ENCODE measurements at places on chromosomes 6 and 20.

DNA sequence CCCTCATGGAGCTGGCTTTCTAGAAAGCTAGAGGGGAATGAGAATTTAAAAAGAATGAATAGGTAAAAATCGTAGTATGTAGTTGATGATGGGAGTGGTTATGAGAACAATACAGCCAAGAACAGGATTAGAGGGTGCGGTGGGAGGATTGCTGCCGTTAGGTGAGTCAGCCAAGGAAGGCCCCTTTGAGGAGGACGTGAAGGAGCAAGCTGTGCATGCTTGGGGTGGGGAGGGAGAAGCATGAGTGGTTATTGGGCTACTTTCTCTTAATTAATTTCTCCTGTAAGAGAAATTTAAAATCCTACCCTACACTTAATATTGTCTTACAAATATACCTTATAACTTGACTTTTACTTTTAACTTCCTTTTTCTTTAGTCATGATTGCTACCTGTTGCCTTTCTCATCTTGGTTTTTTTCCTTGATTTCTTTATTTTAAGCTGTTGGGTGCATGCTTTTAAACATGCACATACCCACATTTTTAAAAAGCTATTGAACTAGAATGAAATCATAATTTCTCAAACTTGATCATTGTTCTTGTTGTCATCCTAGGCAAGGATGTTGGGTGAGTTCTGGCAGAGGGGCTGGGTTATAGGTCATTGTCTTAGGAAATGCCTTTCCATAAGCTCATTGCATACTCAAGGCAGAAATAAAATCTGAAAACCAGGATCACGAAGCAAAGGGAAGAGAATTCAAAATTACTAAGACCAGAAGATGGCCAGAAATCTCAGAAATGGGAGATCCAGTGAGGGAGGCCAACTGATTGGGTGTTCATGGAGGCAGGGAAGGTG lies 114.5 kb downstream of the TCP11 start:
- no peak for DNase-seq

DNA sequence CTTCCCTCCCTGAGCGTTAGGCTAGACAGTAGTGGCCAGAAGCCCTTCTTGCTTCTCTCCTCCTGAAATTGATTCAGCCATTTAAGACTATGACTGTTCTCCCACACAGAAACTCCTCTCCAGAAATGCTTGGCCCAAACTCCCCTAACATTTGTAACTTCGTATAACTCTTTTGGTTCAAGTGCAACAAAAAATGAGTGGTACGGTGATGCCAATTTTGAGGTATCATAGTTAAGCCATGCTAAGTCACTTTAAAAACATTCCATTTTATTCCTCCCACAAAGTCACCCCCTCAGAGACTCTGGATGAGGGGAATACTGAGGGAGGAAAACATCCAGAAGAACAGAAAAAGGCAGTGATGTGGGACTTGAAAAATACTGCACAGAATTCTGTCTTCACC lies 21.1 kb upstream of the ROS1 start:
- no peak for DNase-seq

GRCh38 chr20:61900011-61900944 lies 165.4 kb downstream of the TAF4 start:
- DNase-seq, result no peak

DNA sequence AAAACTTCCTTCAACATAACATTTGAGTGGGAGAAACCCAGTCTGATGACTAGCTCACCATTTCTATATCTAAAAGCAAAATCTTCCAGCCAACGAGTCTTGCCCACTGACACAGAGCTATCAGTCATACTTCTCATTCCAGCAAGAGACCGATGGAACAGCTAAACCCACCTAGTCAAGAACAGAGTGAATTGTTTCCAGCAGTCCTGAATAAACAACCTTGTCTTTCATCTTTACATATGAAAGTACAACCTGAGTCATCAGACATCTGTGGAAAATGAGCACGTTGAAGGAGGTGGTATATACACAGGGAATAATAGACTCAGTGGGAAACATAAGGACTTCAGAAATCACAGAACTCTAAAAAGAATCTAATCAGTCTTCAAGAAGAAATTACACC lies 23.8 kb downstream of the NRSN1 start:
- no peak for DNase-seq

- DNase-seq, result no peak
These were observed 8.4 kb upstream of the RNF182 start for GRCh38 chr6:13916230-13916944.

DNA sequence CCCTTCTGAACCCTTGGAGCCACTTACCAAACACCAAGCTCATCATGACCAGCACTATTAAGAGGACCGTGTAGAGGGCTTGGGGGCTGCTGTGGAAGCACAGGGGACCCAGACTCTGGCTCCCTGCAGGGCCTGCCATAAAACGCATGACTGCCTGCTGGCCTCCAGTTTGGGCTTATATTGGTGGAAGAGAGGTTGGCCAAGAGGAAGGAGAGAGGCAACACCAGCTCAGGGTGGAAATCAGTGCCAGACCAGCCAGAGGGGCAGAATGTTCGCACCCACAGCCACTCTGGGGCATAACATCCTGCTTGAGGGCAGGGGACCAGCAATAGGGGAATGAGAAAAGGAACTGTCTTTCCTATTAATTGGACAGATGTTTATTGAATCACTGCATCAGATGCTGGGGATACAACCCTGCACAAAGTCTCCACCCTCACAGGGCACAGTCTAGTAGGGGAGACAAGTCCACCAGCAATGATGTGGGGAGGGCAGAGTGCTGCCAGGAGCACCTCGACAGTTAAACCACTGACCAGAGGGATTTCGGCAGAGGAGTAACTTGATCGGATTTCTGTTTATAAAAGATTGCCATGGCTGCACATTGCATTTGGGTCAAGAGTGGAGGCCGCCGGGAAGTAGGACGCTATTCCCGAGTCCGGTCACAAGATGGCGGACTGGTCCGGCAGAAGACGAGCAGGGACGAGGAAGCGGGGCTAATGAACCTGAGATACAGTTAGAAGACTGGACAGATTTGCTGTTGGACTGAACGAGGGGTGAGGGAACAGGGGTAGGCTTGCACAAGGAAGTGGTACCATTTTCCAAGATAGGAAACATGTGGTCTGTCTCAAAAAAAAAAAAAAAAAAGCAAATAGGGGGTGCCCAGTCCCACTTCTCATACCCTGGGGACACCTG lies at the start of gene LY6G5C:
LY6G5C (minus strand) TSS at position 842 of the 909 bp plus-strand sequence; CDS start at position 148, 694 bp downstream.
- DNase-seq, result peak; percentile 93

DNA sequence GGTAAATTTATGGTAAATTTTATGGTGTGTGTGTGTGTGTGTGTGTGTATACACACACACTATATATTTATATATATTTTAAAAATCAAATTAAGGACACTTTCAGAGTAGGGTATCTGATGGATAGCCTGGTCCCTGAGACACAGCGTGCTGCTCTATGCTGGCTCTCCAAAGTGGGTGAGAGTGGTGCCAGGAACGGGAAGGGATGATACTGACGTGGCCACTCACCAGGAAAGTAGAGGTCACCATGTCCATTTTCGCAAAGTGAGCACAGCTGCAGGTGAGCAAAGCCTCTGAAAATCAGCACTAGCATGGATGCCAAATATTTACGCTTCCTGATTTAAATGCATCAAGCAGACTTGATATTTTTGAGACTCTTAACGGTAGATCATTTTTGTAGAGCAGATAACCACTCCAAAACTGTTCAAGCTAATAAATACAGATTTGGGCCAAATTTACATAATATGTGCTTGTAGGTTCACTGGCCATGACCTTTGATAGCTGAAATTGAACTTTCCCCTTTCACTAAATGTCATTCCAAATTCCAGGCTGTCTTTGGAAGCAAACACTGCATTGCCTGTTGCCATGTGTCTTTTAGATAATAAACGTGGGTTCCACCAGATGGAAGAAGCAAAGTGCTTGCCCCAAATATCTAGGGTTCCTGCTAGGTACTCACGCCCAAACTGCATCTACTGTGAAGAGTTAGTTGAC lies 116.6 kb downstream of the ATXN1 start:
- DNase-seq, result no peak

- DNase-seq, result no peak
These were observed 13.0 kb downstream of the SESN1 start for GRCh38 chr6:109081516-109082187.

- DNase-seq, result no peak
These were observed 492.4 kb upstream of the CDH4 start for GRCh38 chr20:60759651-60760050.

DNA sequence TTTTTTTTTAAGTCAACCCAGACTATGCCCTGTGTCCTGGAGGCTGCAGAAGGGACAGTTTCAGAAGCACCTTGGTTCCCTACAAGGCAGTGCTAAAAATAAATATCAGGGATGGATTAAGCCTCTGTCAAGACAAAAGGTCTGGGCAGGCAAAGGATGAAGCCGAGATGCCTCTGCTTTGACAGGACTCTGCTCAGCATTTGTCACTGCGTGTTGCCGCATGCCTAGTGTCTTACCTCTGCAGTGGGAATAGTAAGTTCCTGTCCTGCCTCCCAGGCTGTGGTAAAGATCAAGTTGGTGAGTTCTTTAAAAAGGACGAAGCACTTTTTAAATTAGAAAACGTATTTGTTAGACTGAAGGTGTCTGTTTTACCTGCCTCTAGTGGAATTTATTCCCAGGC lies 15.1 kb downstream of the AAR2 start:
- DNase-seq, result no peak

DNA sequence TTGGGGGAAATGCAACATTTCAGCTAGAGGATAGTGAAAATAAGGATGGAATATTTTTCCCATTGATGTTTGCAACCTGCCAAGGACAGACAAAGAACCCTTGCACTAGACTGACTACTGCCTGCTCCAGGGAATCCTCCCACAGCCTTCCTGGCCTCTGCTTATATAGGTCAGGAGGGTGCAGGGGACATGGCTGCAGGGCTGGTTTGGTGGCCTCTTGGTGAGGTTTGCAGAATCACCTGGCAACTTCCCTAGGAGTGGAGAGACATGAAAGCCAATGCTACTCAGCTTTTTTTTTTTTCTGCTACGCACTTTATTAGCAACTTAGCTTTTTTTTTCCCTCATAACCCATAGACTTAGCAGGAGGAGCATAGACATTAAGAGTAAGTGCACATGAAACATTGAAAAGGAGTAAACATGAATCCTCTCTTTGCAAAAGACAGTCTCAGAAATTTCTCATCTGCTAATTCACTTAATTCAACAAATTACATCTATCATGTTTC lies 39.8 kb upstream of the CDYL start:
- no peak for DNase-seq

- DNase-seq, result no peak
These were observed 12.4 kb upstream of the CSNK2A1 start for GRCh38 chr20:555976-556385.

- no peak for DNase-seq
These were observed 150.6 kb downstream of the LY86 start for GRCh38 chr6:6738922-6739716.

- peak; percentile 52 for DNase-seq
These were observed 2.1 kb downstream of the NQO2 start for GRCh38 chr6:3001773-3002293.
